Activated CD8-positive, alpha-beta memory T cell treated with anti-CD3 and anti-CD28 coated beads for 1 hour (primary cell): ENCODE measurements at places on chromosomes 5 and 9.

DNA sequence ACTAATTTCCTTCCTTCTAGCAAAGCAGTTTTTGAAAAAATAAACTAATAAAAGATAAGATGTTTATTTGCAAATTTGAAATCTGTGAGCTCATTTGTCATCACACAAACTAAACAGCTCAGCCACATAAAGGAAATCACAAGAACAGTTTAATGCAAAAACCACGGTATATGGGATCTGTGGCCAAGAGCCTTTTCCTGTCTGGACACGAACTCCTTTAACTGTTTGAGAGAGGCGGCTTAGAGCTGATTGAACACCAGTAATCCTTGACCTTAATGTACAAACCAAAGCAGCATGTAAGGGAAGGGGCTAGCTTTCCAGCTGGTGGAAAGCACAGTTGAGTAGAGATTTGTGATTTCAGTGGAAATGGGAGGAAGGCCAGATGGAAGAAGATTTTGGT, 66.3 kb upstream of the SPINK5 start:
- no peak for DNase-seq

DNA sequence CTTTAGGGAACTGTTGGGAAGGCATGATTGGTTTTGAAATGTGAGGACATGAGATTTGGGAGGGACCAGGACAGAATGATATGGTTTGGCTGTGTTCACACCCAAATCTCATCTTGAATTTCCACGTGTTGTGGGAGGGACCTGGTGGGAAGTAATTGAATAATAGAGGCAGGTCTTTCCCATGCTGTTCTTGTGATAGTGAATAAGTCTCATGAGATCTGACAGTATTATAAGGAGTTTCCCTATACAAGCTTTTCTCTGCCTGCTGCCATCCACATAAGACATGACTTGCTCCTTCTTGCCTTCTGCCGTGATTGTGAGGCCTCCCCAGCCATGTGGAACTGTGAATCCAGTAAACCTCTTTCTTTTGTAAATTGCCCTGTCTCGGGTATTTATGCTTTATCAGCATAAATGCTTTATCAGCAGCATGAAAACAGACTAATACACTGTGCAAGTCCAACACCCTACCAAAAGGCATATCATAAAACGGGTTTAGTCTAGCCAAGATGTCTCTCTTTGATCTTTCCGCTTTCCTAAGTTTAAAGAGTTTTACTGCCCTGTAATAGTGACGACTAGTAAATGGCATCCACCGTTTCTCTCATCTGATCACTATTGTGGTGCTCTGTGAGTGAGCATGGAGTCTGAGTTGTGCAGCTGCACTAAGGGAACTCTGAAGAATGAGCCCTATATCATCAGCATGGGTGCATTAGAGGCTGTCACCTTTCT, 12.9 kb upstream of the ZNF782 start:
- no peak for DNase-seq

DNA sequence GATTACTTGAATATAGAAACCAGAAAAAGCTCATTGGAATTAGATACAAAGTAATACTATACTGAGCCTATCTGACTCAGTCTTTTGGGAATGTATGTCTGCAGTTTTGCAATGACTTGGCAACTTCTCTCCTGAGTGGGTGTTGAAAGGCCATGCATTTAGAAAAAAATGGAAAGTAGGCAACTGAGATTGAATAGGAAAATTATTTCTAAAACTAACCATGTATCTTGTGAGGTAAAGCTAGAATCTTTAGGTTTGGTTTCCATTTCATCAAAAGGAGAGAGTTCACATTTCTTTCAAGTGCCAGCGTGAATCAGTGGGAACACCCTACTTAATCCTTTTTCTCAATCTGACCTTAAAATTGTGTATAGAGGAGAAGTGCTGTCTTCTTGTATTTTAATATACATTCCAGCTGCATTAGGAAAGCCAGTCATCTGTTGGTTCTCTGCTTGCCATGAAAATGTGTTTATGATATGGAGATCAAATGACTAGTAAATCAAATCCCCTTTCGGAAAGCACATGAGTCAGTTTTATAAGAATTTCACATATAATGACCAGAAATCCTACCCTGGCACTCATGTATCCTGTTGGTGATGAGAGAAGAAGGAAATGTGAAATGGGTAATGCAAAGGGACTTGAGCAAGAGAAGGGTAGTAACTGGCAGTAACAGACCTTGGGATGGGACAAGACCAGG, 30.4 kb downstream of the NFX1 start:
- no peak for DNase-seq

- DNase-seq: no peak
These were observed 179.7 kb upstream of the TLX3 start for GRCh38 chr5:171129308-171129707.

DNA sequence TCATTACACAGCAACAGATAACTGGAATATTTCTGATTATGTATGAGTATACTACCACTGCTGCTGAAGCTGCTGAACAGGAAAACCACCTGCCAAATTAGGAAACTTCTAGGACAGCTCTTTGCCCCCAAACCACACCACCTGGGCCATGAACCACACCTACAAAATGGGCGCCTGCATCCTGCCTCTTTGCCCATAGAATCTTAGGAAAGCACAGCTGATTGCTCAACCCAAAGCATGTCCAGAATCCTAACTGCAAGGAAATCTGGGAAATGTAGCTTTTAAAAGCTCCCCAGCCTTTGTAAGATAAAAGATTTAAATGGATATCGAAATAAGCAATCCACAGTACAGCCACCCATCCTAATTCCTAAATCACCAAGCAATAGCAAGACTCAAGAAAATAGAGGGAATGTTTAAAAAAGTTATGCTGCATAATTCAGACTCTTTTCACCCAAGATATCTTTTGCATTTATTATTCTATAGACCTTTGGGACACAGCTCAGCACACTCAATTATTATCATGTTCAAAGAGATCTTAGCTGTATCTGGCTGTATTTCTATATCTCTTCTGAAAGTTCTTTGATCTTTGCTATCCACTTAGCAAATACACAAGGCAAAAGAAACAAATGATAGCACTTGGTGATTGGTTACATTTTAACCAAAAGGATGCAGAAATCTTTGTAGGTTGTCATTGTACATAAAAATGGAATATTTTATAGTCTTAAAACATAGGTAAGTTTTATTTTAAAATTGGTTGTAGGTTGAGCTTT, 6.8 kb upstream of the C9orf152 start:
- no peak for DNase-seq

DNA sequence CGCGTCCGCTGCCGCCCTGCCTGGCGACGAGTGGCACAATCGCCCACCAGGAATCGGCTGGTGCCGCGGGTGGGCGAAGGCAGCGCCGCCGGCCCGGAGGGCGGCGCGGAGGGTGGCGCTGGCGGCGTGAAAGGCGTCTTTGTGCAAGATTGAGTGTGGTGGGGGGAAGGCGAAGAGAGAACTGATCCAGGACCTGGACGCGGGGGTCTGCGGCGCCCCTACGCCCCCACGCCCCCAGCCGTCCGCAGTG, 4.6 kb upstream of the RGMB start:
- no peak for DNase-seq

DNA sequence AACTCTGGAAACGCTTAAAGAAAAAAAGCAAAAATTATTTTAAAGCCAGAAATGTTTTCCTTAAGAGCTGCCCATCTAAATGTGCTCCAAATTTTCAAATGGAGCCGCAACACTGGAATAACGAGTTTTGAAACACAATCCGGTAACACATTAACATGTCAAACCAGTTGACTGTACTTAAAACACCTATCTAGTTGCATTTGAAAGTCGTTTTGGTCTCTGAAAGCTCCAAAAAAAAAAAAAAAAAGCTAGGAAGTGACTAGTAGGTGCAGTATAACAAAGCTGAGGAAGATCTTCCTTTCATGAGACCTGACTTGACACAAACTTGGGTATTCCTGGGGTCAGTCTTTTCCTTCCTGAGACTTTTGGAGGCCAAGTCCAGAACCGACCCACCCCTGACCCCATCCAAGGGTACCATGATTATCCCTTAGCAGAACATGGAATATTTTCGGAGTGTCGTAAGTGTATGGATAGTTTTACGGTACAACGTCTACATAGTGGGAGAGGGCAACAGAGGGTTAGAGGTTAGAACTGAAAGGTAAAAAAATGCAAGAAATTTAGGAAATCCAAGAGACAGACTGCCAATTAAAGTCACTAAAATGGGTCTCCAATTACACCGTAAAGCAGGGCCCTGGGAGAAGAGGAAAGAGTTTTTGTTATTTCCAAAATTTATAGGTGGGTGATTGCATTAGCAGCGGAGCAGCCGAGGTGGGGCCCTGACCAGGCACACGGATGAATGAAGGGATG, 812 bp downstream of the CETN3 start:
- DNase-seq: no peak

DNA sequence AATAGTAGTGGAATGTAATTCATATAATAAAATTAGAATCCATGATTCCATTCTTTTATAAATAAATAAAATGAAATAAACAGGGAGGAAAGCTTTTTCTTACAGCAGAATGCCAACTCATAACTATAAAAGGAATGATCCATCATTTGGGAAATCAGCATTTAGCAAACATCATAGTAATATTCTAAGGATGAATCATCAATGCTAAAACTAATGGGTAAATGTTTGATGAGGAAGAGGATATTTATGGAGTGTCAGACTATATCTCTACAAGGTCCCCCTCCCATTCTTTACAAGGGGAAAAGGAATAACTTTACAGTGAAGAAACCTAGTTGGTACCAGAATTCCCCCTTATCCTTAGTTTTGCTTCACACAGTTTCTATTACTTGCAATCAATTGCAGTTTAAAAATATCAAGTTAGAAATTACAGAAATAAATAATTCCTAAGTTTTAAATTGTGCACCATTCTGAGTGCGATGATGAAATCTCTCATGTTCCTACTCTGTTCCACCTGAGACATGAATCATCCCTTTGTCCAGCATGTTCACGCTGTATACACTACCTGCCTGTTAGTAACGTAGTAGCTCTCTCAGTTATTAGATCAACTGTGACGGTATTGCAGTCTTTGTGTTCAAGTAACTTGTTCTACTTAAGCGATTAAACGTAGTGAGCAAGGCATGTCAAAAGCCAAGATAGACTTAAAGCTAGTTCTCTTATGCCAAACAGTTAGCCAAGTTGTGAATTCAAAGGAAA, 14.2 kb upstream of the JAKMIP2 start:
- no peak for DNase-seq

DNA sequence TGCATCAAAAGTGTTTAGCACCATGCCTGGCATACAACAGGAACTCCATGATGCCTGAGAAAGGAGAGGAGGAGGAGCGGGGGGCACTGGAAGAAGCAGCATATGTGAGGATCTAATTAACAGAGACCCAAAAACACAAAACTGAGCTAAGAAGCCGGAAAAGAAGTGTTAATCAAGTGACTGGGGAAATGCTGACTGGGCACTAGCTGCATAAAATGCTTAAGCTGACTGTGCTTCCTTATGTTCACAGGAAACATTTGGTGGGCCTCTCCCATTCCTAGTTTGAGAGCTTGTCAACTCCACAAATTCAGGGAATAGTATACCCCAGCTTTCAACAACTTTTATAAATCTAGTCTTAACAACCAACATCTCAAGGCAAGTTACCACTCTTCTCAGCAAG, 26.6 kb downstream of the DEPDC1B start:
- no peak for DNase-seq

GRCh38 chr5:17079562-17079961, 137.9 kb upstream of the BASP1 start:
- no peak for DNase-seq

GRCh38 chr9:114281473-114282103, 41.3 kb upstream of the ORM1 start:
- DNase-seq: no peak

DNA sequence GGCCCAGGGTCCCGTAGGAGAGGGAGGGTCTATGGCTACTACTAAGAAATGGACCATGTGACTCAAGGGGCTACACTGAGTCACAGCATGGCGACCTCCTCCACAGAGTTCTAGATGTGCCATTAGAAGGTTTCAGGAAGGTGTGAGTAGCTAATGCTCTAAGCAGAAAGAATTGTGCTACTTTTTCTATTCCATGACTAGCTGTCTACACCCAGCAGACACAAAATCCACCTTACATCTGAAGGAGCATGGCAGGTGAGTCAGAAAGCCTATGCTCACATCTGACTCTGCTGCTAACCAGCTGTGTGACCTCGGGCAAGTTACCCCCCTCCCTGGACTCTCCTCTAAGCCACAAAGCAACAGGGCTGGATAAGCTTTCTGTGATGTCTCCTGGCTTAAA, 14.4 kb upstream of the MEIKIN start:
- no peak for DNase-seq

DNA sequence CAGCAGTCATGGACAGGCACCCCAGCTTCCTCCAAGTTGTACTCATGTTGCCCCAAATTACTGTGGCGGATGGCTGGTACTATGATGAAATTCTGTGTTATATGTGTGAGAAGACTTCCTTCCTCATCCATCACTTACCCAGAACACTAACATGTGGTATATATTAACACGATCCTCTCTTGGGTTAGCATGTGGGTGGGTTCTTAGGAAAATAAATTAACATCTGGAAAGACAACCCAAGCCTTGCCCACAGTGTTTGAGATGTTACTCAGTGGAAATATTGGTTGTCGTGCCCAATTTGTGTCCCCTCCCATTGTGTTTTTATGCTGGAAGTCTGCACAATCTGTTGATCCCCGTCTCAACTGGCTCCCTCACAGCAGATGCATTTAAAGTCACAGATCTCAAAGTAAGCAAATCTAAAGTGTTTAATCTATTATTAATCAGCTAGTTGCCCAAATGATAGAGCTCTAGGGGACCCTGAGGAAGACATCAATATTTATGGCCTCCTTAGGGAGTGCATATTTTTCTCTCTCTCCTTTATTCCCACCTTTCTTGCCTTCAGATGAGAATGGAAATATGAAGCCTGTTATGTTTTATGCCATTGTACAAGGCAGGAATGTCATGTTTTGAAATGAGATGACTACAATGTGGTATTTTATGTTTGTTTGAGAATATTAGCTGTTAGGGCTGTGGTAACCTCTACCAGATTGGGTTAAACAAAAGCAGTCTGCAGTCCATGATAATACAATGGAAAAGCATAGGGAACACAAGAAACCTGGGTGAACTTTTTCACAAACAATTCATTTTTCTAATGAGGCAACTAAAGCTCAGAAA, 93.9 kb downstream of the GRIA1 start:
- DNase-seq: no peak

DNA sequence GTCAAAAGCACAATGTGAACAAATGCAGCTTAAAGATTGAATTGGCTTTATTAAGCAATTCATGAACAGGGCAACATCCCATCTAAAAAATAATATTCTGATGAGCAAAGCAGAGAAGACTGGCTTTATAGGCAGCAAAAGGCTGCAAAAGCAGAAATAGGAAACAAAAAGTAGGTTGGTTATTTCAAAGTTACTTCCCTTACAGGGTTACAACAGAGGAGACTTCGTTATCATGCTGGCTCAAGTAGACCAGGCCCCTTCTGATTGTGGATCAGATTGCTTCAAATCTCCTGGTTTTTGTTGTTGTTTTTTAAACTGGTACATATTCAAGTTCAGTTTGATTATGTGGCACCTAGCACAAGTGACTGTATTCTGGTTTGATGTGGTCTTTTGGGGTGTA, 73.1 kb downstream of the MAN2A1 start:
- no peak for DNase-seq

DNA sequence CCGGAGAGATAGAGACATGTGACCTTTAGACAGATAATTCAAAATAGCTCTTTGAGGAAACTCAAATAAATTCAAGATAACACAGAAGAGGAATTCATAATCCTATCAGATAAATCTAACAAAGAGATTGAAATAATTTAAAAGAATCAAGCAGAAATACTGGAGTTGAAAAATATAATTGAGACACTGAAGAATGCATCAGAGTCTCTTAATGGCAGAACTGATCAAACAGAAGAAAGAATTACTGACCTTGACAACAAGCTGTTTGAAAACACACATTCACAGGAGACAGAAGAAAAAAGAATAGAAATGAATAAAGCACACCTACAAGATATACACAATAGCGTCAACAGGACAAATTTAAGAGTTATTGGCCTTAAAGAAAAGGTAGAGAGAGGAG, 40.4 kb upstream of the DEPDC1B start:
- DNase-seq: no peak
